ENCODE measurements at places on chromosomes 7 and 10. TPM values are rescaled to one million over a fixed set of nuclear protein-coding genes. Genes with fewer than 3 reads are reported as not detected.

GRCh38 chr7:63998549-63998948 lies at the start of gene ZNF722:
Gene ZNF722, plus strand, starts transcription at chr7:63998849. Its CDS starts 113 bp downstream, at chr7:63998962.
- H3K27me3 ChIP-seq = no peaks in the 10 kb centered on the region
- H3K4me1 ChIP-seq = no peaks in the 10 kb centered on the region
- H3K4me3 ChIP-seq = no peak within 1 kb of the TSS
- DNase-seq = no peak
- H3K27ac ChIP-seq = no peak within 1 kb of the TSS

GRCh38 chr10:102665904-102666509 lies 21.7 kb downstream of the TRIM8 start:
- H3K4me3 ChIP-seq = no peak overlapping the region
- H3K4me1 ChIP-seq = peaks cover 34% of the 10 kb centered on the region
- no peaks in the 10 kb centered on the region for H3K36me3 ChIP-seq
- H3K27ac ChIP-seq = no peak overlapping the region
- no peak for DNase-seq

DNA sequence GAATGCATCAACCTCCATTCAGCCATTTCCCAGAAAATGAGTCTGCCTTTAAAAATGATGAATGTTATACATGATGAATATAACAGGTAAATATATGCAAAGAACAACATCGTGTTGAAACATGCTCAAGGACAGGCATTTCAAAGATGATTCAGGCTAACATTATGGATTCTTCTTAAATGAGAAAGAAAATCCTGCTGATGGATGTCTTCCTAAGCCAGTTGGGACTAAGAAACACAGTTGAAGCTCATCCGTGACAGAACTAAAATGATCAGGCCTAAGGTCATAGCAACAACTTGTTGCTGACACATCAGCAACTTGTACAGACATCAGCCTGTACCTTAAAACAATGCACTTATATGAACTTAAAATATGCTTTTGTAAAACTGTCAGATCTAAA lies 267.9 kb downstream of the MAGI2 start:
- H3K27me3 ChIP-seq = no peaks in the 10 kb centered on the region
- no peaks in the 10 kb centered on the region for H3K4me1 ChIP-seq
- no peak overlapping the region for H3K27ac ChIP-seq
- no peaks in the 10 kb centered on the region for H3K36me3 ChIP-seq

- H3K4me3 ChIP-seq = no peak overlapping the region
- DNase-seq = no peak
- no peaks in the 10 kb centered on the region for H3K27me3 ChIP-seq
- H3K4me1 ChIP-seq = peaks cover 5% of the 10 kb centered on the region
- no peaks in the 10 kb centered on the region for H3K36me3 ChIP-seq
Measured at GRCh38 chr7:13155188-13155587, 467.8 kb downstream of the ARL4A start.

GRCh38 chr7:133290041-133290440 lies 37.2 kb downstream of the EXOC4 start:
- H3K27me3 ChIP-seq = no peaks in the 10 kb centered on the region
- no peak for DNase-seq
- H3K27ac ChIP-seq = no peak overlapping the region
- H3K36me3 ChIP-seq = peaks cover 25% of the 10 kb centered on the region
- H3K4me3 ChIP-seq = no peak overlapping the region

DNA sequence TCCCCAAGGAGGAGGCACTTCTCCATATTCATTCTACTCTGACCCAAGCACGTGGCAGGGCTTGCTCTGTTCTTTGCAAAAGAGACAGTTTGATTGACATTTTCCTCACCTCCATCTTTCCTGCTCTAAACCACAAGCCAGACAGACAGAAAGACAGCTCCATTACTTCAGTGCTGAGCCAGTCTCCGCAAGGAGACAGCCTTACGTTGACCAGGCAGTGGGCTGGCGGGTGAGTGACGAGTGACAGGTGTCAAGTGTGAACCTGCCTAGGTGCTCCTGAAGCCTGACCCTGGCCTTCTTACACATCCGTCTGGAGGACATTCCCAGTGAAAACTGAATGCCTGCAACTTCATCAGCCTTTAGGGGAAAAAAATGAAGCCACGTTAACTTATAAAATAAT lies 314.6 kb downstream of the TNS3 start:
- no peaks in the 10 kb centered on the region for H3K36me3 ChIP-seq
- H3K4me1 ChIP-seq = no peaks in the 10 kb centered on the region
- H3K4me3 ChIP-seq = no peak overlapping the region
- no peak overlapping the region for H3K27ac ChIP-seq
- no peak for DNase-seq
- no peaks in the 10 kb centered on the region for H3K27me3 ChIP-seq

- no peaks in the 10 kb centered on the region for H3K36me3 ChIP-seq
- no peaks in the 10 kb centered on the region for H3K4me1 ChIP-seq
- no peak for DNase-seq
Measured at GRCh38 chr10:72682638-72683037, 9.3 kb upstream of the MCU start.

- DNase-seq = no peak
- peaks cover 40% of the 10 kb centered on the region for H3K4me1 ChIP-seq
- peaks cover 4% of the 10 kb centered on the region for H3K36me3 ChIP-seq
- no peak overlapping the region for H3K4me3 ChIP-seq
- H3K27me3 ChIP-seq = no peaks in the 10 kb centered on the region
- peak overlapping the region; percentile 35 for H3K27ac ChIP-seq
Measured at GRCh38 chr10:102455893-102456471, 4.6 kb upstream of the C10orf95 start.

GRCh38 chr10:117311261-117311660 lies 64.0 kb downstream of the PDZD8 start:
- peaks cover 13% of the 10 kb centered on the region for H3K4me1 ChIP-seq
- H3K27me3 ChIP-seq = no peaks in the 10 kb centered on the region
- DNase-seq = no peak
- H3K27ac ChIP-seq = no peak overlapping the region

DNA sequence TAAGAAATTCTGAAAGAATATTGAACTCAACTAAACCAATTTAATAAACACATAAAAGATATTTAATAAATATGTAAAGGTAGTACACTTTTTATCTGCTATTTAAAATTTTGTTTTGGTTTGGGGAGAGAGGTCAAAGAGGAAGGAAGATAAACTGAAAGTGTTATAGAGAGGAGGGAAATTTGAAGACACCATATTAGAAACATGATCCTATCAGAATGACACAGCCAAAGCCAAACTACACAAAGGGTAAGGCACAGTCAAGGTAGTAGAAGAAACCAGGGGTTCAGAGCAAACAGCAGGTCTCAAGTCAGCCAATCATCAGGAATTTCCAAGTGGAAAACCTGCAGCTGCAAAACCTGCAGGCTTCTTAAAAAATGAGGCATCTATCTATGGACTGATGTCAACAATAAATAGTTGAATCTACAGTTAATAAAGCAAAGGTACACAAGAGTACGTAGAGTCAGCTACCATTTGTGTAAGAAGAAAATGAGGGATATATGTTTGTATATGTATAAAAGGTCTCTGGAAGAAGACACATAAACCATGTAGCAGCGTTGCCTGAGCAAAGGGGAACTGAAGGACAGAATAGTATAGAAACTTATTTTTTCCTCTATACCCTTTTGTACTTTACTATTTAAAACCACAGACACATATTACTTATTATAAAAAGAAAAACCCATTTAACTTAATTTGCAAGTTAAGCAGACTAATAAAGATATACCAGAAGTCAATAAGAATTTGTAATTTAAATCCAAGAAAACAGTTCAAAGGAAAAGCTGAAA lies 10.0 kb downstream of the ZNF800 start:
- H3K4me3 ChIP-seq = peak overlapping the region; percentile 47
- no peaks in the 10 kb centered on the region for H3K27me3 ChIP-seq
- peaks cover 16% of the 10 kb centered on the region for H3K36me3 ChIP-seq

- H3K4me3 ChIP-seq = no peak overlapping the region
- H3K27ac ChIP-seq = no peak overlapping the region
- H3K36me3 ChIP-seq = no peaks in the 10 kb centered on the region
- DNase-seq = no peak
- H3K27me3 ChIP-seq = no peaks in the 10 kb centered on the region
Measured at GRCh38 chr10:99981581-99982199, 28.1 kb downstream of the DNMBP start.

DNA sequence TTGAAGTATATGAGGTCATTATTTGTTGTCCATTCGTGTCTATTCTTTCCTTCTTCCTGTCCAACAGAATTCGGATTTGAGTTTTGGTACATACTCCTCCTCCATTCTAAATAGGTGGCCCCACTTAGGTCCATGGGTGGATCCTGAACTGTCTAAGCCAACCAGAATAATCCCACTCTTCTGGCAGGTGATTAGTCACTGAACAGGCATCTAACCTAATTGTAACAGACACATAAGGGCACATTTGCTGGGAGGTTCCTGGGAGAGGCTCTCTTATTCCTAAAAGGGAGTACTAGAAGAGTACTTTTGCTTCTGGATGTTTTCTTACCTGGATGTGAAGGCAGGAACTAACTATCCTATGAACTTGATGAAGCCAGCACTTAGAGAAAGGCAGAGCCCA lies 16.8 kb downstream of the LRRC72 start:
- no peak overlapping the region for H3K27ac ChIP-seq
- H3K36me3 ChIP-seq = no peaks in the 10 kb centered on the region
- DNase-seq = no peak
- H3K27me3 ChIP-seq = no peaks in the 10 kb centered on the region
- H3K4me3 ChIP-seq = no peak overlapping the region

GRCh38 chr7:25308246-25308645 lies 80.0 kb upstream of the NPVF start:
- no peak for DNase-seq
- H3K36me3 ChIP-seq = no peaks in the 10 kb centered on the region
- no peak overlapping the region for H3K4me3 ChIP-seq
- peaks cover 8% of the 10 kb centered on the region for H3K27me3 ChIP-seq

DNA sequence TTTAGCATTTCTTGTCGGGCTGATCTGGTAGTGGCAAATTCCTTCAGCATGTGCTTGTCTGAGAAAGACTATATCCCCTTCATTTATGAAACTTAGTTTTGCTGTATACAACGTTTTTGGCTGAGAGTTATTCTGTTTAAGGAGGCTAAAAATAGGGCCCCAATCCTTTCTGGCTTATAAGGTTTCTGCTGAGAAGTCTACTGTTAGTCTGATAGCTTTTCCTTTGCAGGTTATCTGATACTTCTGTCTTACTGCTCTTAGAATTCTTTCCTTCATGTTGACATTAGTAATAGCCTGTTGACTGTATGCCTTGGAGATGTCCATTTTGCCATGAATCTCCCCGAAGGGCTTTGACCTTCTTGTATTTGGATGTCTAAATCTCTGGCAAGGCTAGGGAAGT lies 9.9 kb downstream of the CASP7 start:
- peak overlapping the region; percentile 90 for H3K4me3 ChIP-seq
- no peak for DNase-seq
- H3K27ac ChIP-seq = no peak overlapping the region
- peaks cover 25% of the 10 kb centered on the region for H3K4me1 ChIP-seq

DNA sequence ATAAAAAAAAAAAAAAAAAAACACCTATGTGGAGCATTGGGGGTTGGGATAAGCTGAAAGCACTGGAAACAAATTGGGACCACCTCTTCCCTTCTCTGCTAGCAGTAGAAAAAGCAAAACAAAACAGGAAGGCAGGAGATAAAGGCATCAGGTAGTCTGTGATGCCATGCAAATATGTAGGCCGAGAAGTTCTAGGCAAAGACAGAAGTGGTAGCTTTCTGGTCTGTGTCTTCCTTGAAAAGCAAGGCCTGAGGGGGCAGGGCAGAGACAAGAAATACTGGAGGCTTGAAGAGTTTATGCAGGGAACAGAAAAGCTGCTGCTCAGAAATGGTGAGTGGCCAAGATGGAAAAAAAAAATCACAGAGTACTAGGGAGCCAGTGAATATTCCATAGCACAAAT lies 111.1 kb downstream of the ELMO1 start:
- peaks cover 94% of the 10 kb centered on the region for H3K4me1 ChIP-seq
- peaks cover 18% of the 10 kb centered on the region for H3K36me3 ChIP-seq
- H3K4me3 ChIP-seq = no peak overlapping the region

- H3K36me3 ChIP-seq = no peaks in the 10 kb centered on the region
- no peak overlapping the region for H3K4me3 ChIP-seq
- no peak overlapping the region for H3K27ac ChIP-seq
- DNase-seq = no peak
- H3K27me3 ChIP-seq = no peaks in the 10 kb centered on the region
- no peaks in the 10 kb centered on the region for H3K4me1 ChIP-seq
Measured at GRCh38 chr10:43471935-43472720, 35.2 kb downstream of the ZNF487 start.

DNA sequence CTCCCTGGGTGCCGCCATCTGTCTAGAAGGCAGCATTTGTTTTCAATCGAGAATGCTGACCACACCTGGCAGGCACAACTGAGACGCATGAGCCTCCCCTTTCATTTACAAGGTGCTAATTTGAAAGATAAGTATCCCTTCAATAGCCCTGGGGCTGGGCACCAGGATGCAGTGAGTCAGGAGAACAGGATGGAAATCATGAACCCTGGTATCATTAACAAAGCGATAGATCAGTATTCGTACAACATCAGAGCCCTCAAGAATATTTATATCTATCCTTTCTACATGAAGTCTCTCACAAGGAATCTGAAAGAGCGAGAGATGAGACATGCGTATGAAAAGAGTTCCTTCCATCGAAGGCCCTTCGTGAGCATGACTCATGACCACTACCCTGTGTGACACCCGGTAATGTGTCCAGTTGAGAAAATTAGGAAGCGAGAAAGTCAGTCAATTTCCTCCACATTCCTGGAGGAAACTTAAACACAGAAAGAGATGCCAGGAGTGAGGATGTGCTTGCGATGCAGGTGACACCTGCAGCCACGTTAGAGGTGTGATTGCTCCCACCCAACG lies 123.1 kb upstream of the PITRM1 start:
- no peak overlapping the region for H3K4me3 ChIP-seq
- no peaks in the 10 kb centered on the region for H3K36me3 ChIP-seq
- peaks cover 9% of the 10 kb centered on the region for H3K27me3 ChIP-seq
- no peak overlapping the region for H3K27ac ChIP-seq

Gene FGF8
- 0.43 TPM for total RNA-seq

Gene ANKRD26
- 8.2 TPM for total RNA-seq

Gene MICU1
- total RNA-seq = 37.6 TPM

Gene GDF10
- total RNA-seq = 0.19 TPM

Gene ERVW-1
- total RNA-seq = not detected

Gene PTPRN2
- 0.79 TPM for total RNA-seq

Gene WEE2
- not detected for total RNA-seq

Gene KCNIP2
- 2.2 TPM for total RNA-seq

Gene LDB1
- total RNA-seq = 65.1 TPM

Gene PLAC9
- not detected for total RNA-seq

Gene PARP12
- total RNA-seq = 71.5 TPM

Gene OPN1SW
- not detected for total RNA-seq

Gene SLC29A4
- 1.3 TPM for total RNA-seq

Gene UCN3
- total RNA-seq = not detected
